ENCODE measurements at places on chromosomes 16 and 17.

- no peaks in the 10 kb centered on the region for H3K4me1 ChIP-seq
- no peaks in the 10 kb centered on the region for H3K27me3 ChIP-seq
- no peak overlapping the region for H3K4me3 ChIP-seq
- no peak overlapping the region for H3K27ac ChIP-seq
- peaks cover 72% of the 10 kb centered on the region for H3K36me3 ChIP-seq
Measured at GRCh38 chr17:81561494-81561885, 9.3 kb upstream of the FAAP100 start.

- no peak for DNase-seq
- peaks cover 31% of the 10 kb centered on the region for H3K36me3 ChIP-seq
- H3K27ac ChIP-seq: no peak overlapping the region
- no peak overlapping the region for H3K4me3 ChIP-seq
- H3K27me3 ChIP-seq: no peaks in the 10 kb centered on the region
Measured at GRCh38 chr17:19382531-19383444, 4.2 kb downstream of the MFAP4 start.

DNA sequence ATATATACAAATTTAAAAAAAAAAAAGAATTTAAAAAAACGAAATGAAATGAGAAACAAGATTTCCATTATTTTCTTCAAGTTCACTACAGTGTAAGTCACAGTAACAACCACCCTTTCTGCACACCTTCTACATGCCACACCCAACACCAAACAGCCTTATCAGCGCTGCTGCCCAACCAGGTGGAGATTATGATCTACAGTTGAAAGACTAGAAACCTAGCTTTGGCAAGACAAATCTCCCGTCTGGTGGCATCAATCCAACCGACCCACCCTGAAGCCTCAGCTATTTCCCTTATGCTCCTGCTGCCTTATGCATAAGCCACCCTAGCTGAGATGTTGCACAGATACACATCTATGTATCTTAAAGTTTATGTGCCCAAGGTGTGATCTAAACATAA is 60.8 kb downstream of the PARN start:
- H3K4me3 ChIP-seq: no peak overlapping the region
- peaks cover 3% of the 10 kb centered on the region for H3K36me3 ChIP-seq
- H3K27ac ChIP-seq: no peak overlapping the region

GRCh38 chr16:19118938-19119431 is 5.2 kb downstream of the ITPRIPL2 start:
- no peak overlapping the region for H3K27ac ChIP-seq
- DNase-seq: no peak
- H3K36me3 ChIP-seq: no peaks in the 10 kb centered on the region
- peaks cover 17% of the 10 kb centered on the region for H3K27me3 ChIP-seq

GRCh38 chr17:29291163-29291752 is 2.7 kb downstream of the NUFIP2 start:
- H3K27me3 ChIP-seq: no peaks in the 10 kb centered on the region
- H3K27ac ChIP-seq: peak overlapping the region; percentile 88
- peaks cover 39% of the 10 kb centered on the region for H3K4me1 ChIP-seq
- peaks cover 36% of the 10 kb centered on the region for H3K36me3 ChIP-seq
- DNase-seq: no peak

DNA sequence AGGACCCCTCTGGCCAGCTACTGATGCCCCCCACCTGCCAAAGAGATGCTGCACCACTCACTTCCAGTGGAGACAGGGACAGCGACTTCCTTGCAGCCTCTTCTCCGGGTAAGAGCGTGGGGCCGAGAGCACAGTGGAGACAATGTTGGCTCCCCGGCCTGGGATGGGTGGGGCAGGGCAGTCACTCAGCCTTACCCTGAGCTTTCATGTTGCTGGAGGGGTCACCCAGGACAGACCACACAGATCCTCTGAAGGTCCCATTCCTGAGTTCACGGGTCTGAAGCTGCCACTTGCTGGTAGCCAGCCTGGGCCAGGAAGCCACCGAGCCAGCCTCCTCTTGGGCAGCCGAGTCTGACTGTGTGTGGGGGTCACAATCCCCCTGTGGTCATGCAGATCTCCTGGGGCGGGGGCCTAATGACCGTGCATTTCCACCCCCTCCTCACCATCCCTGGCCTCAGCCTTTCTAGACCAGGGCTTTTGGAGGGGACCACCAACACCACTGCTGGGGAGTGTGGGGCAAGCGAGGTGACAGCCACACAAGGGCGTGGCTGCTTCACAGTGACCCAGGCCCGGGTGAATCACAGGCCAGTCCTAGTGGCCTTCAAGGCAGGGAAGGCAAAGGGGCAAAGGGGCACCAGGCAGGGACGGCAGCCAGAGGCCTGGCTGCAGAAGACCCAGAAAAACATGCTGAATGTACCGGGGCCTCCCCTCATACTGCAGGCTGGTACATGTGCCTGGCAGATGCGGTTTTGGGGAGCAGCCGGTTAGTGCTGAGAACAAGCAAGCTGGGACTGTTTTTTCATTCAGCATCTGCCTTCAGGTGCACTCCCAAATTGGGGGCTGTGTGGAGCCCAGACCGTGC is 10.4 kb downstream of the TAF1C start:
- no peak overlapping the region for H3K4me3 ChIP-seq
- H3K36me3 ChIP-seq: peaks cover 29% of the 10 kb centered on the region
- no peak for DNase-seq

DNA sequence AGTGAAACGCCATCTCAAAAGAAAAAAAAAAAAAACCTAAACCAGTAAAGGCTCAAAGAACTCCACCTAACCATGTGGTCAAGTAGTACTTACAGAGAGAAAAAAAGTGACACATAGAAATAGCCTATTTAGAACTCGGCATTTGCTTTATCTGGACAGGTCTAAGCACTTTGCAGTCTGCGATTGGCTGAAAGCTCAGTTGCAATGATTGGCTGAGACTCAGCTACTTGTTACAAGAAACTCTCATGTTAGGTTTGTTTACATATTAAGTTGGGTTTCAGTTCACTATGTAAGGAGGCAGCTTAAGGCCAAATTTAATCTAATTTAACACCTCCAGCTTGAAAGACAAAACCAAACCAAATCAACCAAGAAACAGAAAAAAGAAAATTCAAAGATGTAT is 19.1 kb downstream of the ABCC3 start:
- no peak overlapping the region for H3K27ac ChIP-seq
- no peak for DNase-seq
- H3K4me3 ChIP-seq: no peak overlapping the region
- H3K4me1 ChIP-seq: no peaks in the 10 kb centered on the region
- peaks cover 2% of the 10 kb centered on the region for H3K27me3 ChIP-seq

DNA sequence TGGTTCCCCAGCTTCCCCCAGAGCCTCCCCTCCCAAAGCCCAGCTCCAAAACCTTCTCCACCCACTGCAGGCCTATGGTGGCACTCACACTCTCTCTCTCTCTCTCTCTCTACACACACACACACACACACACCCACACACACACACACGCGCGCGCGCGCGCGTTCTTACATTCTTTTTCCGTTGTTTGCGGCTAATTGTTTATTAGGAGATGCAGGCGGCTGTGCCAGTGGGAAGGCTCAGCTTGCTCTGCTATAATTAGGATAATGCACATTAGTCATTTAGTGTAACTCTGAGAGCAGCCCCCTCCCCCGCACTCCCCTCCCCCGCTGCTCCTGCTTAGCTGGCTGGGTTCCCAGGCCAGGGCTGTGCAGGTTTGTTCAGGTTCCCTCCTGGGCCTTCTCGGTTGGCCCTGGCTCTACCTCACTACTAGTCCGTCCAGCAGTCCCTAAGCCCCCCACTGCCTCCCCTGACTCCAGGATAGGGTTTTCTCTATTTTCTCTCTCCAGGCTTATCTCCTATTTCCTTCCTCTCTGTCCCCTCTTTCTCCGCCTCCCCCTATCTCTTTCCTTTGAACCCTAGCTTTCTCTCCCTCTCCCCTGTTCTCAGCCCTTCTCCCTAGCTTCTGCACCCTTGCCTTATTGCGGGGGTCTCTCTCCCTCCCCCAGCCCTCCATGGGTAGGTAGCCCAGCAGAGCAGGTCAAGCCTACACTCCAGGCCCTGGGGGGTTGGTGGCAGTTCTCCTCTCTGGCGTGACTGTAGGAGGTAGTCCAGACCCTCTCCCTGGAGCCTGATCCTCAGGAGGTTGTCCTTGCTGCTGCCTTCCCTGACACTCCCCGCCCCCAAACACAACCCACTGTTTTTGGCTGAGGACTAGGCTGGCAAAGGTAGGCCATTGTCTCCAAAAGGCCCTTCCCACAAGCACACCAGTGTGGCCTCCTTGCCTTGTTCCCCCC is 34.0 kb downstream of the TMEM132E start:
- no peak for DNase-seq
- H3K27ac ChIP-seq: no peak overlapping the region
- H3K27me3 ChIP-seq: peaks cover 49% of the 10 kb centered on the region
- no peaks in the 10 kb centered on the region for H3K36me3 ChIP-seq

GRCh38 chr17:73308017-73308823 is 3.6 kb downstream of the CDC42EP4 start:
- no peak overlapping the region for H3K4me3 ChIP-seq
- H3K36me3 ChIP-seq: no peaks in the 10 kb centered on the region
- no peaks in the 10 kb centered on the region for H3K27me3 ChIP-seq
- peaks cover 34% of the 10 kb centered on the region for H3K4me1 ChIP-seq
- no peak overlapping the region for H3K27ac ChIP-seq

- no peaks in the 10 kb centered on the region for H3K27me3 ChIP-seq
- H3K4me1 ChIP-seq: peaks cover 52% of the 10 kb centered on the region
- no peak for DNase-seq
- no peak overlapping the region for H3K27ac ChIP-seq
- H3K36me3 ChIP-seq: peaks cover 80% of the 10 kb centered on the region
- H3K4me3 ChIP-seq: no peak overlapping the region
Measured at GRCh38 chr17:64004903-64005733, 7.0 kb downstream of the PRR29 start.

- DNase-seq: peak; percentile 48
- H3K27ac ChIP-seq: peak overlapping the region; percentile 88
- no peaks in the 10 kb centered on the region for H3K27me3 ChIP-seq
Measured at GRCh38 chr17:80663781-80664206, 119.2 kb downstream of the RPTOR start.

DNA sequence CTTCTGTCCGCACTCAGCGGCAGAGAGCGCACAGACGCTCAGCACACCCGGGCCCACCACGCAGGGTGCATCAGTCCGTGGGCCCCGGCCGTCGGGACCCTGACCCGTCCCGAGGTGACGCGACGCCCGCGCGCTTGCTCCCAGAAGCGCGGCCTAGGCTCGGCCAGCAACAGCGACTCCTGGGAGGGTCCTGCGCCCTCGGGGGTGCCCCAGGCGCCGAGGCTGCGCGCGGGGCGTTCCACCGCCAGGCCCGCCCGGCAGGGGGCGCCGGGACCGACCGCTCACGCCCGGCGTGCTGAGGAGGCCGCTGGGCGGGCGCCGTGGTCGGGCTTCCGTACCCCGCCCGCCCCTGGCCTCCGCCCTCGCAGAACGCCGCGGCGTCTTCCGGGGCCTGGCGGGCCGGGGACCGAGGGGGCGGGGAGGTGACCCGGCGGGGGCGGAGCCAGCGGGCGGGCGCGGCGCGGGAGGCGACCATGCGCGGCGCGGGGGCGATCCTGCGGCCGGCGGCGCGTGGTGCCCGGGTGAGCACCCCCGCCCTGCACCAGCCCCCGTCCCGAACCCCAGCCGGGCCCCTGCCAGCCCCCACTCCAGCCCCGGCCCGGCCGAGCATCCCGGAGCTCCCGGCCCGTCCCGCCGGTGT is at the start of gene CISD3:
Gene CISD3 (plus strand): TSS at position 456 of the 640 bp plus-strand sequence. CDS start 18 bp downstream, at position 474.
- peak within 1 kb of the TSS; percentile 60 for H3K27ac ChIP-seq
- peaks cover 89% of the 10 kb centered on the region for H3K4me1 ChIP-seq
- H3K36me3 ChIP-seq: peaks cover 16% of the 10 kb centered on the region
- DNase-seq: peak; percentile 71

DNA sequence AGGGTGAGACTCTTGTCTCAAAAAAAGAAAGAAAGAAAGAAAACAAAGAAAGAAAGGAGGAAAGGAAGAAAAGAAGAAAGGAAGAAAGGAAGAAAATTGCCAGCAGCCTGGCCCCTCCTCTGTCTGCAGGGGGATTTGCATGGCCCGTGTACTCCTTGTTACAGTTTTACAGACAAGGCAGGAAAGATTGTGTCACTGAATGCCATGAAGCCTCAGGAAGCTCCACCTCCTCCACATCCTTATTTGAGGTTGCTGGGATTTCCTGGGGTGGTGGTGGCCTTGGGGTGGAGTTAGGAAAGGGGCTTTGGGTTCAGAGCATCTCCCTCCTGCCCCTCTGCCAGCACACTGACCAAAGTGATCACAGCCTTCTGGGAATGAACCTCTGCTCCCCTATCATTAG is 23.6 kb downstream of the CFAP20 start:
- DNase-seq: no peak
- H3K4me1 ChIP-seq: no peaks in the 10 kb centered on the region
- no peaks in the 10 kb centered on the region for H3K27me3 ChIP-seq
- no peak overlapping the region for H3K4me3 ChIP-seq

- no peak overlapping the region for H3K4me3 ChIP-seq
- H3K27me3 ChIP-seq: no peaks in the 10 kb centered on the region
- no peaks in the 10 kb centered on the region for H3K36me3 ChIP-seq
- H3K27ac ChIP-seq: no peak overlapping the region
- DNase-seq: no peak
Measured at GRCh38 chr17:17692353-17693252, 11.3 kb downstream of the RAI1 start.

DNA sequence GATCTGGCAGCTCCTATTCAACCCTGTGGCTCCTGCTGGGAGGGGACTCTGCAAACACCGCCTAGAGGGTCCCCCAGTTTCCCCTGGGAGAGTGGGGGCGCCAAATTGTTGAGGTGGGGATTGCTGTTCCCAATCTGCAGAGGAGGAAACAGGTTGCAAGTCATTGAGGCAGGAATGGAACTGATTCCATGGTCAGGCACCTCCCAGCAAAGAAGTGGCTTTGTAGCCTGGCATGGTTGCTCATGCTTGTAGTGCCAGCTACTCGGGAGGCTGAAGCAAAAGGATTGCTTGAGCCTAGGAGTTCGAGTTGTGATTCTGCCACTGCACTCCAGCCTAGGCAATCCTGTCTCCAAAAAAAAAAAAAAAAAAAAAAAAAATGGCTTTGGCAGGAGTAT is 198 bp upstream of the PYDC1 start:
- H3K36me3 ChIP-seq: no peaks in the 10 kb centered on the region
- peak overlapping the region; percentile 38 for H3K4me3 ChIP-seq

DNA sequence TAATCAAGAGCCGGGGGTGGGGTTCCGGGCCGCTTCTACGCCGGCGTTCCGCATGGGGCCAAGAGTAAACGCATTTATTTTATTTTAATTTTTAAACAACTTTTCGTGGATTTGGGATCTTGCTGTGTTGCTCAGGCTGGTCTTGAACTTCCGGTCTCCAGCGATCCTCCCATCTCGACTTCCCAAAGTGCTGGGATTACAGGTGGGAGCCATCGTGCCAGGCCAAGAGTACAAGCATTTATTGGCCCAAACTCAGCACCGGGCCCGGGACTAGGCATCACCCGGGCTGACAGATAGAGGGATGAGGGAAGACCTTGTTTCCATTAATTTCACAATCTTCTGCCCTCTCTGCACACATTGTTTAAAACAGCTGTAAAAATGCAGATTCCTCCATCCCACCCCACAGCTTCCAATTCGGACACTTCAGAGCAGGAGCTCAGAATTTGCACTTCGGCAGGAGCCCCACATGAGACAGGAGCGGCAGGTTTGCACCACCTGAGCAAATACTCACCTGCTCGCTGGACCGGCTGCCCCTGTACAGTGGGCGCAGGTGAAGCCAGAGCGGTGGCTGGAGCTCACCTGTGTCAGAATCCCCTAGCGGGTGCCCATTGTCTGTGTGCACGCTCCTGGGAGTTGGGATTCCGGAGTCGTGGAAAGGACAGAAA is 663 bp upstream of the GINS2 start:
- H3K27me3 ChIP-seq: no peaks in the 10 kb centered on the region
- H3K36me3 ChIP-seq: no peaks in the 10 kb centered on the region
- peaks cover 26% of the 10 kb centered on the region for H3K4me1 ChIP-seq
- no peak for DNase-seq
- H3K4me3 ChIP-seq: peak overlapping the region; percentile 48

Measured in CD4-positive, alpha-beta T cell (primary cell).